ENCODE measurements at places on chromosomes 2 and 18.

- no peak for DNase-seq
Measured at GRCh38 chr2:57902578-57902977, 144.0 kb upstream of the VRK2 start.

- no peak for DNase-seq
Measured at GRCh38 chr18:43805646-43806194, 528.4 kb upstream of the SYT4 start.

GRCh38 chr2:10879624-10880585, 31.8 kb upstream of the KCNF1 start:
- no peak for DNase-seq

DNA sequence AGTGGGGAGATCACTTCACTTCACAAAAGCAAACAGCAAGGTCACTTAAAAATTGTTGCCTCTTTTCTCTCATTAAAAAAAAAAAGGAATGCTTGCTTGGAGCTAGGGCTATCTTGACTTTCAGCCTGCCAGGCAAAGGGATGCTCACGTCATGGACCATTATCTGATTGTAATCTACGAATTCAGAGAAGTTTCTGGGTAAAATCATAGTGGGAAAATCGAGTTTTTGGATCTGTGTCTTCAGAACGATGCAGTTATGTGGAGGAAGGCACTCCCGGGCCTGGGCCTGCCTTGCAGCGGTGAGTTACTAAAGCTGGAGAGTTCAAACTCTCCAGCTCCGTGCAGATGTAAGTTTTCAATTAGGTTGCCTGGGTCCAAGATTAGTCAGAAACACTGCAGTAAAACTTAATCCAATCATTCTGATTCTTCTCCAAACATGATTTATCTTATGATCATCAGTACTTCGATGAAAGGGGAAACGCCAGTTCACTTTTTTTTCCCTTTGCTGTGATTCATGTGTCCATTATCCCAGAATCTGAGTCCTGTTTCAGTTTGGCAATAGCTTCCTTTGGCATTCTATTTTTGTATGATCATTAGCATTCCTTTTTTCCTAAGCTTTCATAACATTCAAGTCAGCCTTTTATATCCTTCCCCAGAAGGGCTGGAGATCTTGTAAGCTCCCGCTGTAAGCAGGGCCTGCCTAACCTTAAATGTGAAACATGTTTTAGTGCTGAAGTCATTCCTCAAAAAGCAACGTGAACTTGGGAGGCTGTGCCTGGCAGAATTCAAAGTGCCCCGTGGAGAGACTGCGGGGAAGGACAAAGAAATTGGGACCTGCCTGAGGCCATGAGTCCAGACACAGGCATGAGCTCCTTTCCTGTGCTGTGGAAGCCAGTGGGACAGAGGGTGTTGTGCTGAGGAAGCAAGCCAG, 119.3 kb upstream of the TWIST2 start:
- no peak for DNase-seq

DNA sequence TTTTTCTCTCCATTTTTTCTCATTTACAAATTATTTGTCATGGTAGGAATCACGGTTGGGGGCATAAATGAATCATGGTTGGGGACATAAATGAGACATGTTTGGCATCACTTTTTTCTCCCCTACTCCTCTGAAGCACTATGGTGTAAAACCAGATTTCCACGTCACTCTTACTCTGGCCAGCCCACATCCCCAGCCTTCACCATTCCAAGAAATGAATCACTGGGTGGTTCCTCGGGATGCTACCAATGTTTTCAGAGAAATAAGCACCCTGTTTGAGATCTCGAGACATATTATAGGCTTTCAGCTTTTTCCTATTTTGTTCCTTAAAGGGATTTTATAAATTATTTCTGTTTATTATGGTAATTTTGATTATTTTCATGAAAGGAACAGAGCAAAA, 155.0 kb upstream of the SLC8A1 start:
- DNase-seq: no peak

DNA sequence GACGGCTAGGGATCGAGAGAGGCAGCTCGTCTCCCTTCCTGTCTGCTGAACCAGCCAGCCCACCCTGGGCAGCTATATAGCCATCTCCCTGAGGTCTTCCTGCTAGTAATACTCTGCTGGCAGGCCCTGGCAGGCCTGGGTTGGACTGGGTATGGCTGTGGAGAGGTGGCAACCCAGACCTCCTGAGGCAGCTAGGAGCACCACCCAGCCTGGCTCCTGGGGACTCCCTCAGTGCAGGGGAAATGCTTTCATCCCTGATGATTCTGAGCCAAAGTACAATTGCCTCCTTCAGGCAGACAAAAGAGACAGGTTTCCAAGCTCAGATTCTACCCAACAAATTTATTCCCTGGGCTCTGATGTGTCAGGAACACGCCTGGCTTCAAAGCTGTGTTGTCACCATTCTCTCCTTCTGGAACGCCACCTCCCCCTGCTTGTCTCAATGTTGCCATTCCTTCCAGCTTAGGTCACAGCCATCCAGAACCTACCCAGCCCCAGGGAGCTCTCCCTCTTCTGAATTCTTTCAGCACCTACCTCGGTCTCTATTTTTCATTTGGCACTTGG, 4.7 kb upstream of the DNAJB2 start:
- no peak for DNase-seq

DNA sequence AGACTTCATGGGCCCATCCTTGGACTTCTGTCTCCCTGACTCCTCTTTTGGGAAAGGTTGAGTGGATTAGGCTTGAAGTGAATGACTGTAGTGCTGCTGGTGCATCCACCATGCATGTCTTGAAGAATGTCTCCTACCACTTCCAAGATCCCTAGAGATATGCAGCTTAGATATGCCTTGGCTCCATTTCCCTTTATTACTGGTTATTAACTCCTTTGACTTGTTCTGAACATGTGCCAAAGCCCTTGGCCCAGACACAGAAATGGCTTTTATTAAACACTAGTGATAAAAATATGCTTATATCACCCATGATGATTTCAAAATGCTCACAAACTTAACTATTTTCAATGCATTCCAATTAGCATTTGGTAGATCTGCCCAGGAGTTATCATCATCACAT, 90.0 kb upstream of the SLC14A2 start:
- no peak for DNase-seq

DNA sequence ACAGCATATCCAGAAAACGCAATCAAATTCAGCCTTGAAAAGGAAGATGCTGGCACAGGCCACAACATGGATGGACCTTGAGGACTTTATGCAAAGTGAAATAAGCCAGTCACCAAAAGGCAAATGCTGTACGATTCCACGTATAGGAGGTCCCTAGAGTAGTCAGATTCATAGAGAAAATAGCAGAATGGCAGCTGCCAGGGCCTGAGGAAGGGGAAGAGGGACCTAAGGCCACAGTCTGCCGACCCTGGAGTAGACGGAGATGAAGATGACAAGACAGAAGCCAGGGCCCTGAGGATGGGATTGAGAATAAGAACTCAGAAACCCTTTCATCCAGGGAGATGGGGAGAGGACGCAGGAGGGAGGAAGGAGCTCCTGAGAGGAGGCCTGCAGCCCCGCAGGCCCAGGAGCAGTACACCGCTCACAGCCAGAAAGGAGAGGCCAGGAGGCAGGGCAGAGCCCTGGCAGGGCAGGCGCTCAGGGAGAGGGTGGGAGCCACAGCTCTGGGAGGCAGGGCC, 8.1 kb upstream of the MTERF4 start:
- no peak for DNase-seq

DNA sequence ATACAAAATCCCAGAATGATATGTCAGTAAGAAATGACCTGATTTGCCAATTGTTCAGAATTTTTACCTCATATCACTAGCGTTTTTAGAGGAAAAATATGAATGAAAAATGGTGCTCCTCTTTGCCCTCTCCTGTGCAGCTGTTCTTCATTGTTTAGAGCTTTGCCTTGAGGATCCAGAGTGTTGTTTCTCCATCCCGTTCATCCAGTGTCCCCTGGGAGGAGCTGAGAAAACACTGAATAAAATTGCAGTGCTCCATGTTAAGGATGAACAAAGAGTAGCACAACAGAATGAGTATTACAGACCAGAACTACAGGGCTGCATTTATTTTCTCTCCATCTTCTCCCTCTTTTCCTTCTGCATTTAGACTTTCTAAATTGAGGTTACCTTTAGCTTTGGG, 133.1 kb downstream of the ADCYAP1 start:
- DNase-seq: no peak

DNA sequence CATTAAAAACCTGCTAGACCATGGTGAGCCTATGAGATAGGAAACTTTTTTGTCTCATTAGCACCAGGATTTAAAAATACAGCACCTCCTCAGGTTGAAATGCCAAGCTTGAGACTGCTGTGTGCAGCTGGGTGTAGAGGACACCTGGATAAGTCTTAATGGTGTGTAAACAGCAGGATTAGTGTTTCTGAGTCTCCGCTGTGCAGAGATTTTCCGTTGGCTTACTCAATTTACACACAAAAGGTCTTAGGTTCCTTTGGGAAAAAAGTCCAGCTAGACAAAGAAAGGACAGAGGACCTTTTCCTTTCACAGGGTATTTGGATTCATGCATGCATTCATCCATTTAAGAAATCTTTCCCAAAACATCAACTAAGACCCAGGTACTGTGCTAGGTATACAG, 168.1 kb downstream of the NRXN1 start:
- no peak for DNase-seq

DNA sequence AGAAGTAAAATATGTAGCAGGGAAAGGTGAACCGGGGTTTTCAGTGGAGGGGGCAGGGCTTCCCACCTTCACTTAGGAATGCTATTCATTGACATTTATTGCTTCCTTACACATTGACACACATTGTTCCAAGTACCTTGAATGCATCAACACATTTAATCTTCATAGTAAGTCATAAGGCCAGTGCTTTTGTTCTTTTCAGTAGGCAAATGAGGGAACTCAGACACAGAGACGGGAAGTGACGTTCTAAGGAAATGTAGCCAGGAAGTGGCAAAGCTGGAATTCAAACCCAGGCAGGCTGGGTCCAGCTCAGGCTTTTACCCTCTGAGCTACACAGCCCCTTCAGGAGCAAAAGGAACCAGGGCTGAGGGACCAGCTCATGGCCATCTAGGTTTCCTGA, 20.7 kb downstream of the BMP10 start:
- DNase-seq: no peak

GRCh38 chr2:214843823-214844222, 34.3 kb upstream of the BARD1 start:
- DNase-seq: no peak

Measured in hematopoietic multipotent progenitor cell treated with erythropoietin and hydrocortisone succinate and interleukin-3 and kit ligand, for 6 days (in vitro differentiated cells).